ENCODE measurements at places on chromosomes 2 and 18.

DNA sequence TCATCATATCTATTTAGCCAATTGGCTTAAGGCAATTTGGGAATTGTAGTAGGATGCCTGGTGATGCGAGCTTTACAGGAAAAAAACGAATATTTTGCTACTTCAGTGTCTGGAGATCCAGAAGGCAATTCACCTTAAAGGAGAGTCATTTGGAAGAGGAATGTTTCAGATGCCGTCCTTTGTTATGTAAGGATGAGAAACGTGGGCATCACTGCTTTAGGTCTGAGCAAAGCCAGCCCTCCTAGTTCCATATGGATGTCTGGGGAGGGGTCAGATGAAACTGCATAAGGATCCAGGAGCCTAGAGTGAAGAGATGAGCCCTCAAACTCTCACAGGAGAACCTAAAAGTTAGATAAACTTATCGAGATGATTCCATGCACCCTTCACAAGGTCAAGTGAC lies 30.9 kb upstream of the DOCK10 start:
- DNase-seq, result no peak

DNA sequence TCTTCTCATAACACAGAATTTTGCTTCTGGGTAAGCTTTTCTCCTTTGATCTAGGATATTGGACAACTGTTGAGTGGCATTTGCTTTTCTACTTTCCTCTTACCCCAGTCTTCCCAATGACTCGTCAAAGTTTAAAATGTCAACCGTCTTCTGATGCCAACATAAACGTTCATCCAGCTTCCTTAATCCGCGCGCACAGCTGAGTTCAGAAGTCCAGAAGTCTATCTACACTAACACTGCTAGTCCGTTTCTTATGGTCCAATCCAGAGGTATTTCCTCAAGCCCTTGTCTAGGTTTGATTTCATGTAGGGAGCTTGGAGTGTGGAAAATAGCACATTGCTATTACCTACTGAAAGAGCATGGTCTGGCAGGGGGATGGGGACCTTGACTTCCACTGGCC lies 48.7 kb downstream of the MFSD6 start:
- DNase-seq, result no peak

- DNase-seq, result no peak
Observed at GRCh38 chr18:61554117-61554776, 221.0 kb downstream of the CDH20 start.

DNA sequence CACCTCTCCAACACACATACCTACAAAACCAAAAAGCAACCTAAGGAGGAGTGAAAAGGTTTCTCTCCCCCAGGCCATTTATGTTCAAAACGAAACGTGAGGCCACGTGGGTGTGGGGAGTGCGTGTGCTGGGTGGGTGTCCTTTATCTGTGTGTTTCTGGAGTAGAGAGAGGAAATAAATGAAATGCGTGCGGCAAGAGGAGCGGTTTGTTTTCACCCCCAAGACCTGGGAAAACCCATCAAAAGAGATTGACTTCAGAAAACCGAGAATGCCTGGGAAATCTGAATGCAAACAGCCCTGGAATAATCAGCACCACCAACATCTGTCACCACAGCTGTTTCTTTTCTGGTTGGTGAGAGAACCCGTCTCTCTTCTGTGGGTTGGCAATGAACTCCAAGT lies 137.4 kb downstream of the INSIG2 start:
- DNase-seq, result peak; percentile 33

GRCh38 chr18:77178559-77178958 lies 46.0 kb upstream of the MBP start:
- no peak for DNase-seq

GRCh38 chr2:219453671-219454590 lies 19.3 kb downstream of the SPEG start:
- no peak for DNase-seq

DNA sequence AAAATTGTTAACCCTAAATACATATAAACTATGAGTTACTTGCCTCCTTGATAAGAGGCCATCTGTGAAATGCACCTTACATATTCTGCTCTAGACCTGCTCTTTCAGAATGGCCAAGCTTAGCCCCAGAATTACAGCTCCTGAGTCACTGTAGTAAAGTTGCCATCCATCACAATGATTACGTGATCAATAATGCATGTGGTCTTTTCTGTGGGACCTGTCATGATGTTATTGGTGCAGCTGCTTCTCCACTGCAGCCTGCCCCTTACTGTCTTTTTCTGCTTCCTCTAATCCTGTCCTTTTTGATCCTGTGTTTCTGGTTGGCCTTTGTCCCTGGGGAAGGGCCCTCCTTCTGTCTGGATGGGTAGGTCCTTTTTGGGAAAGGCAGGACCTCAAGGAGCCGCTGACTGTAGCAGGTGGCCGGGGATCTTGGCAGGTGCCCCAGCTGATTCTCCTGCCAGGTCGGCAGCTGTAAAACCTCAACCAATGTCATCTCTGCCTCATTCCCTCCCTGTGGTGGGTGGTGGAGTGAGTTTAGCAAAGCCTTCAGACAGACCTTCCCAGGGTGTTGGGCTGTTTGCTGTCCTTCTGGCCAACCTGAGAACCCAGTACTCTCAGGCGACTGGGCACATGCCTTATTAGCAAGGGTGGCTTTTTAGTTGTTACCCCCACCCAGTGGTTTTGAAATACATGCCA lies 126.2 kb upstream of the EML6 start:
- DNase-seq, result no peak

GRCh38 chr2:207318181-207318628 lies 152.5 kb upstream of the KLF7 start:
- no peak for DNase-seq

DNA sequence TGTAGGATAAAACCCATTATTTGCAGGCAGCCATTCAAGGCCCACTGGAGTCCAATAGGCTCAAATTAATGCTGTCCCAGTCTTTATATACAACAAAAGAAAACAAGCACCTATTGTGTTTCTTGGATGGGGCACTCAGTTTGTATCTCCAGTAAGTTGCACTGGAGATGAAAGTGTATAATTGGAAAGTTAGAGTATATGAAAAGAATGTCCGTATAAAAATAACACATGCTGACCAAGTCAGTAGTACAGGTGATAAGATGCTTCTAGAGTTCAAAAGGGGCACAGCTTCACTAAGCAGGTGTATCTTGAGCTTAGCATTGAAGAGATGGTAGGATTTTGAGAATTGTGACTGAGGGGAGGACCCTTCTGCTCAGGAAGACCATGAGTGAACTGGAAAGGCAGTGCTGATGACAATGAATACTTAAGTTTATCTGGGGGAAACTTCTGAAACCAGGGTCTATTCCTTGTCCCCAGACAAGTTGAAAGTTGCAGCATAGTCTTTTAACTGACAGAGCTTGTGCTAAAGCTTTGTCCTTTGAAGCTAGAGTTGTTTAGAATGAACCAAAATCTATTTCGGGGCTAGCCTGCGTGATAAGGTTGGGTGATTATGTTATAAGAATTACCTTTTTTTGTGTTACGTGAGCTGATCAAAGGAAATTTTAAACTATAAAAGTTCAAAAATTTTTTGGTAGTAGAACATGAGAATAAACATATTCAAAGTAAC lies 15.2 kb downstream of the LCLAT1 start:
- no peak for DNase-seq

DNA sequence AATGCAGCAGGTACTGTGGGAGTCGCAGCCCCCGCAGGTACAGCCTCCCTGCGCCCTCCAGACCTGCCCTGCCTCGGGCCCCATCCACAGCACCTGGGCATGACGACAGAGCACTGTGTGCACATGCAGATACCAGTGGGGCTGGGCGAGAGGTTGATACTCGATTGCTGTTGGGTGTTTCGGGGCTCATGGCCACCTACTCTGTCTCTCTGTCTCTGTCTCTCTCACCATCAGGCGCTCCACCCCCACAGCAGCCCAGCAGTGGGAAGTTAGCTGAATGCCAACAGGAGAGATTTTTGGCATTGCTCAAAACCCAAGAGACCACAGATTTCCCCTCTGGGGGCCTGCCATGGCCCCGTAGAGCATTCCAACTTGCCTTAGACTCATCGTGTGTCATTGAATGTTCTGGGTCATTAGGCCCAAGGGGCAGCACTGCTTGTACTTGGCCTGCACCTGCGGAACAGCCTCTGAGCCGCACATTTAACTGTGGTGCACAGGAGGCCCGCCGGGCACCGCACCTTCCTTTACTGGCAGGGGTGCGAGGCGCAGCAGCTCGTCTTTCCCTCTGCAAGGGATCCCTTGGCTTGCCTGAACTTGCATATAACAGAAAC lies 18.8 kb downstream of the KCNIP3 start:
- no peak for DNase-seq

GRCh38 chr2:236576953-236577352 lies 7.3 kb downstream of the ACKR3 start:
- DNase-seq, result no peak

DNA sequence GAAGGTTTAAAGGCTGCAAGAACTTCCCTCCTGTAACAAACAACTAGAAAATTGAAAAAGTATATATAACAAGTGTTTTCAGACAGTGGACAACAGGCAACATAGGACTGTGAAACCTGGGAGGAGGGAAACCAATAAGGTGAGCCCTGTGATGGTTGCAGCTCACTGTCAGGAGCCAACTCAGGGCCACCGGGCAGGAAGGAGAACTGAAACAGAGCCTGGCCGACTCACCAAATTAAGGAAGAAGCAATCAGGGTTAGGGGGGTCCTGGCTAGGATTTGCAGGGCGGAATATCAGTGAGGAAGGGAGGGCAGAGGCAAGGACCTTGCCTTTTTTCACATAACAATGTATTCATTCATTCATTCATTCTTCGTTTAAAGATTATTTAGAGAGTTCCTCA lies 21.8 kb upstream of the CNRIP1 start:
- no peak for DNase-seq

- DNase-seq, result no peak
Observed at GRCh38 chr2:37883518-37883917, 41.6 kb upstream of the RMDN2 start.

DNA sequence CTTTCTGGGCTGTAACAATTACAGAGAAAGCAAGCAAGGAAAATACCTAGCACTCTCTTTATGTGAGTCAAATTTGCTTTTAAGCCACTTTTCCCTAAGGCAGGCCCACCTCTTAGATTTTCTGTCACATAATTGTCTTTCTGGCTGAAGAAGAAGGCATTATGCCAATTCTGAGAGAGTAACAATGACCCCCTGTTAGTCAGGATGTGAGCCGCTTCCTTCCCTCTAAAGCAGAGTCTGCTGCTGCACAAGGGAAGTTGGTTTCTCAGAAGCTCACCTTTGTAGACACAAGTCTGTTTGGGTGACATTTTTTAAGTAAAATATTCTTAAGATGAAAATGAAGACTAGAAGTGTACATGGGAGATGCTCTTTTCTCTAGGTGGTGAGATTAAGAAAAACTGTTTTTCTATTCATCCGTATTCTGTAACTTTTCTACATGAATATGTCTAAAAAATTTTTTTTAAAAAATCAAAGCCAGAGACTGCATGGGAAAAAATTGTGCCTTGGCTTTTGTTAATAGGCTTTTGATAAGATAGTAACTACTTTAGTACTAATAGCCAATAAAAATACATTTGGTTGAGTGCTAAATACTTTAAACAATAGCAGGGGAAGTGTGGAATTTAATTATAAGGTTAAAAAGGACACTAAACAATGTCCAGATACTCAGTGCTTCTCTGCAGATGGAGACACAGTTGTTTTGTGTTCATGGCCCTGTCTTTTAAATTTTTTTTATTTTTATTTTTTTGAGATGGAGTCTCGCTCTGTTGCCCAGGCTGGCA lies 33.4 kb upstream of the VPS54 start:
- no peak for DNase-seq

- DNase-seq, result no peak
Observed at GRCh38 chr2:84959095-84959565, 11.8 kb upstream of the KCMF1 start.

- DNase-seq, result no peak
Observed at GRCh38 chr18:51164342-51164741, 33.1 kb downstream of the MEX3C start.

DNA sequence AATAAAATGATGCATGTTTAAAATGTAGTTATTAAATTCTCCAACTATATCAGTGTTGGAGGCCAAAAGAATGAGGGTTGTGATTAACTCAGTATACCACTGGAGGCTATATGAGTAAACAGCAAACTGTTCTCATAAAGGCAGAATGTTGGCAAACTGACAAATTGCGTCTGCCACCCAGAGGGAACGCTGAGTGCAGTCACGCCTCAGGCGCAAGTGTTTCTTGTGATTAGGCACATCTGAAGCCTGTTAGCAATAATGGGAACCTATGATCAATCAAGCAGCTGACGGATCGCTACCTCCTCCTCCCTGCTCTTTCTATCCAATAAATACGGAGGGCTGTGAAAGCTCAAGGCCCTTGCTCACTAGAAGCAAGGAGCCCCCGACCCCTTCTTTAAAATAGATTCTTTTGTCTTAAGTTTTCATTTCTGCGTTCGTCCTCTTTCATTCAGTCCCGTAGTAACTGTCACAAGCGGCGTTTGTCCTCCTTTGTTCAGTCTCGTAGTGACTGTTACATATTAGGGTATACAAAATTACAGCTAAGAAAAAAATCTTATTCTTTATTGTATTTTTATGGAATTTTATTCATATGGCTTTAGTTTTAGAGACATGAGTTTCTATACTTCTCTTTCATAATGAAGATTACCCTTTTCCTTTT lies 16.3 kb upstream of the RMND5A start:
- no peak for DNase-seq

DNA sequence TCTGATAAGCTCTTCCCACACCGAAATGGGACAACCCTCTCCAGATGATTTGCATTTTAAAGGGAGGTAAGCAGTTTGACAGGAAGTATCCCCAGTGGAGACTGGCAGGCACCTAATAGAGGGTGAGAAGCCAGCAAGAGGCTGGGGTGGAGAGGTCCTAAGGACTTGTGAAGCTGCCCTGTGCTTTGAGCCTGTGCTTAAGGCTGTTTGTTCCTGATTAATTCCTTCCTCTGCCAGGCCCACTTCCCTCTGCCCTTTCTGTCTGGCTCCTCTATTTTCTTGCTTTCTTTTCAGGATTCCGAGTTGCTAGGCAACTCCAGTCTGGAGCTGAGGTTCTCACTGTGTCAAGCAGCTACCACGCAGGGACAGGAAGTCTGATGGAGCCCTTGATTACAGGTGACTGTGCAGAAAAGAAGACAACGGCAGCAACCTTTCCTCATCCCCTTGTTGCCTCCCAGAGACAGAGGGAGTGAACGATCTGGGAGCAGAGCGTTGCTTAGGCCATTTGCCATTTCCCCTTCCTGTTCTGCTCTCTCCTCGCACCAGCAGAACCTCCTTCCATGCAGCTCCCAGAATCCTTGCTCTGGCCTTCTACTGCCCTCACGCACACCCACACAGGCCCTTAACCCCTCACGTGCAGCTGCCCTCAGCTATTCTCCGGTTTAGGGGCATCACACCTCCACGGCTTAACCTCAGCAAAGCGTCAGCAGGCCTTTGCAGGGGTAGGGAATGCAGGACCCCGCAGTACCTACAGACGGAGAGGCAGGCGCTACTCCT lies 103.6 kb upstream of the CELF4 start:
- DNase-seq, result no peak

- no peak for DNase-seq
Observed at GRCh38 chr2:20990442-20991430, 53.1 kb downstream of the APOB start.

GRCh38 chr18:25814841-25815458 lies 275.5 kb downstream of the SS18 start:
- DNase-seq, result no peak

- no peak for DNase-seq
Observed at GRCh38 chr2:207662203-207662602, 37.0 kb upstream of the METTL21A start.

GRCh38 chr2:191299866-191300265 lies 54.7 kb downstream of the MYO1B start:
- no peak for DNase-seq

- DNase-seq, result no peak
Observed at GRCh38 chr2:215299337-215299859, 12.5 kb upstream of the ATIC start.

All from H1 (cell line).